ENCODE measurements at places on chromosomes 16 and 17.

- DNase-seq: no peak
These were observed 45.2 kb upstream of the PVALEF start for GRCh38 chr17:81120149-81120484.

- no peak for DNase-seq
These were observed 12.1 kb downstream of the CUEDC1 start for GRCh38 chr17:57943140-57943539.

DNA sequence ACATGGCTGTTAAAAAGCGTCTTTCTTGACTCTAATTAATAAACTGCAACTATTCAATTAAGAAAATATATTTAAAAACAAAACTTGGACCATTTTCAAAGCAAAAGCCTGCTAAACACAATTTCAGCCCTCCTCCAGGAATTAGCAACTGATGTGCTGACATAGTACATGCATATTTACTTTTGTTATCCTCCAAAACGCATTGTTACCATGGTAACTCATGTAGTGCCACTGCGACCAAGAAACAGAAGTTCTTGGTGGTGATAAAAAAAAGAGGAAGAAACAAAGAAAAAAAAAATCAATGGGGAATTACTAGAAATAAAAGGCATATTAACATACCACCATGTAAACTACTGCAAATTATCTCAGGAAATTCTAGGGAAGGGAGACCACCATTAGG, 793.4 kb upstream of the CDH8 start:
- DNase-seq: no peak

DNA sequence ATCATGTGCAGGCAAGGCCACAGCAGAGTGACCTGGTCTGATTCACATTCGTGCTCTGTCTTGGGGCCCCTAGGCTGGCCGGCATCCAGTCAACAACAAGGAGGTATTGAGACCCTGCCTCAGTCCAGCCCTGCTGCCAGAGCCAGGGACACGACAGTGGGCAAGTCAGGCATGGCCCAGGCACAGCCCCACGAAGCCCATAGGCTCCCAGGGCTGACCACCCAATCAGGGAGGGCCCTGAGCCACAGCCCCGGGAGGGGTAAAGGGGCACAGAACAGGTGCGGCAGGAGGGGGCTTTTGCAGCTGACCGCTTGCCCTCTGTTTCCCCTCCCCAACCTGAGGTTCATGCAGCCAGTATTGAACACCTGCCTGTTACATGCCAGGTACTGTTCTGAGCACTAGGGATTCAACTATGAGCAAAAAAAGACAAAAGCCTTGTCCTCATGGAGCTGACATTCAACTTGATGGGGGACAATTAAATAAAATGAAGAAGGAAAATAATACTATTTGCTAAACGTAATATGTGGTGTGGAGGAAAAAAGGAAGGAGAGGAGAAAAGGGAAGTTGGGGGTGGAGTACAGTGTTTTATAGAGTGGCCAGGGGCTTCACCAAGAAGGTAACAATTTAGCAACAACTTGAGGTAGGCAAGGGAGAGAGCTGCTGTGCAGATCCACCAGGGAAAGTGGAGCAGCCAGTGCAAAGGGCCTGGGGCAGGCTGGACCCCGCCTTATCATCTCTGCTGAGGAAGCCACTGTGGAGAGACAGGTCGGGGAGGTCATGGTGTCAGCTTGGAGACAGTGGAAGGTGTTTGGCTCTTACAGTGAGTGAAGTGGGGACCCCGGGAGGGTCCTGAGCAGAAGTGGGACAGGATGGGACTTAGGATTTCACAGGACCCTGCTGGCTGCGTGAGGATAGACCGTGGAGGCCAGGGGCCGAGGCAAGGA, 6.1 kb downstream of the DRC3 start:
- DNase-seq: no peak
